ENCODE measurements at places on chromosomes 7 and 10. TPM values are rescaled to one million over a fixed set of nuclear protein-coding genes. Genes with fewer than 3 reads are reported as not detected.

The CAMK2B gene
- total RNA-seq: 3.2 TPM

GRCh38 chr7:152572101-152572500 lies 103.8 kb downstream of the XRCC2 start:
- no peak for DNase-seq
- H3K36me3 ChIP-seq: no peaks in the 10 kb centered on the region
- no peaks in the 10 kb centered on the region for H3K27me3 ChIP-seq
- H3K4me3 ChIP-seq: no peak overlapping the region

- no peaks in the 10 kb centered on the region for H3K27me3 ChIP-seq
- DNase-seq: no peak
- H3K4me1 ChIP-seq: no peaks in the 10 kb centered on the region
Measured at GRCh38 chr10:7251696-7252465, 159.0 kb downstream of the SFMBT2 start.

DNA sequence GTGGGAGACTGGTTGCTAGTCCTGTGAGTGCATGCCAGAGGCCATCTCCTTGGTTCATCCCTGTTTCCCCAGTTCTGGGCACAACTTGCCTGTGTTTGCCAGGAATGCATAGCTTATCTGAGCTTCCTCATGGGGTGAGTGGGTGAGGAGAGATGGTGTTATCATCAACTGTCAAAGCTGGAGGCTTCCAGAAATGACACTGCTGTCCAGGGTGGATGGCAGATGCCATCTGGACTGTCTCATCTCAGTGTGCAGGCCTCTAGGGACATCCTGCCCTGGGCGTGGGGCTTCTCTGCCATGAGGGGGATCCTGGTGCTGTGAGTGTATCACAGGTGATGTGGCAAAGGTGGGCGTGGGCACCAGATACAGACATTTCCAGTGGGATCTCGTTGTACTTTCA lies 328.6 kb downstream of the DPP6 start:
- no peak for DNase-seq
- H3K36me3 ChIP-seq: no peaks in the 10 kb centered on the region
- no peaks in the 10 kb centered on the region for H3K27me3 ChIP-seq
- no peak overlapping the region for H3K27ac ChIP-seq

GRCh38 chr7:91717681-91718470 lies 162.6 kb downstream of the MTERF1 start:
- H3K27ac ChIP-seq: no peak overlapping the region
- H3K4me3 ChIP-seq: no peak overlapping the region
- no peaks in the 10 kb centered on the region for H3K4me1 ChIP-seq
- no peaks in the 10 kb centered on the region for H3K36me3 ChIP-seq
- no peak for DNase-seq

The ITGB1 gene
- 193 TPM for total RNA-seq

DNA sequence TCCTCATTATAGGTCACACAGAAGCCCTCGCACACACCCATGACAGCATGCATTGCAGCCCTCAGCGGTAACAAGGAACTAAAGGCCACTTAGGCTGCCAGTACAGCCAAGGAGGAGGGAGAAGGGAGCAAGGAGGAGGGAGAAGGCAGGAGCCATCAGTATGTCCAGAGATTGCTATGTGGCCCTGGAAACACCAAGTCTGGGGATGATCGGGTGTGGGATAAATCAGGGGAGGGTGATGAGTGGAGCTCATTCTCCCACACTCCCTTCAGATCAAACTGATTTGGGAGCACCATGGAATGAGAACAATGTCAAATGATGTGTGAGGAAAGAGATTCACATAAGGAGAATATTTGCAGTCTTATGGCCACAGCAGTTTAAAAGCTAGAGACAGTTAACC lies 350.9 kb downstream of the TNS3 start:
- no peaks in the 10 kb centered on the region for H3K27me3 ChIP-seq
- H3K27ac ChIP-seq: no peak overlapping the region
- H3K4me3 ChIP-seq: no peak overlapping the region
- peaks cover 6% of the 10 kb centered on the region for H3K4me1 ChIP-seq
- H3K36me3 ChIP-seq: no peaks in the 10 kb centered on the region
- DNase-seq: no peak

DNA sequence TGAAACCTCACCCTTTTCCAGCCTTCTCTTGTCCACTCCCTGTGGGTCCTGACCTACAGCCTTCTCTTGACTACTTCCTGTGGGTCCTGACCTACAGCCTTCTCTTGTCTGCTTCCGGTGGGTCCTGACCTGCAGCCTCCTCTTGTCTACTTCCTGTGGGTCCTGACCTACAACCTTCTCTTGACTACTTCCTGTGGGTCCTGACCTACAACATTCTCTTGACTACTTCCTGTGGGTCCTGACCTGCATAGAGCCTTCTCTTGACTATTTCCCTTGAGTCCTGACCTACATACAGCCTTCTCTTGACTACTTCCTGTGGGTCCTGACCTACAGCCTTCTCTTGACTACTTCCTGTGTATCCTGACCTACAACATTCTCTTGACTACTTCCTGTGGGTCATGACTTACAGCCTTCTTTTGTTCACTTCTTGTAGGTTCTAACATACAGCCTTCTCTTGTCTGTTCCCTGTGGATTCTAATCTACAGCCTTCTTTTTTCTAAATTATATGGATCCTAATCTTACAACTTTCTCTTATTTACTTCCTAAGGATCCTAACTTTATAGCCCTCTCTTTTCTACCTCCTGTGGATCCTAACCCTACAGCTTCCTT lies 36.5 kb downstream of the C10orf71 start:
- no peak overlapping the region for H3K4me3 ChIP-seq
- no peaks in the 10 kb centered on the region for H3K4me1 ChIP-seq
- no peak overlapping the region for H3K27ac ChIP-seq
- H3K36me3 ChIP-seq: no peaks in the 10 kb centered on the region
- no peaks in the 10 kb centered on the region for H3K27me3 ChIP-seq
